ENCODE measurements at places on chromosomes 6 and 20.

GRCh38 chr6:19440531-19440930 lies 396.6 kb upstream of the ID4 start:
- DNase-seq: no peak

DNA sequence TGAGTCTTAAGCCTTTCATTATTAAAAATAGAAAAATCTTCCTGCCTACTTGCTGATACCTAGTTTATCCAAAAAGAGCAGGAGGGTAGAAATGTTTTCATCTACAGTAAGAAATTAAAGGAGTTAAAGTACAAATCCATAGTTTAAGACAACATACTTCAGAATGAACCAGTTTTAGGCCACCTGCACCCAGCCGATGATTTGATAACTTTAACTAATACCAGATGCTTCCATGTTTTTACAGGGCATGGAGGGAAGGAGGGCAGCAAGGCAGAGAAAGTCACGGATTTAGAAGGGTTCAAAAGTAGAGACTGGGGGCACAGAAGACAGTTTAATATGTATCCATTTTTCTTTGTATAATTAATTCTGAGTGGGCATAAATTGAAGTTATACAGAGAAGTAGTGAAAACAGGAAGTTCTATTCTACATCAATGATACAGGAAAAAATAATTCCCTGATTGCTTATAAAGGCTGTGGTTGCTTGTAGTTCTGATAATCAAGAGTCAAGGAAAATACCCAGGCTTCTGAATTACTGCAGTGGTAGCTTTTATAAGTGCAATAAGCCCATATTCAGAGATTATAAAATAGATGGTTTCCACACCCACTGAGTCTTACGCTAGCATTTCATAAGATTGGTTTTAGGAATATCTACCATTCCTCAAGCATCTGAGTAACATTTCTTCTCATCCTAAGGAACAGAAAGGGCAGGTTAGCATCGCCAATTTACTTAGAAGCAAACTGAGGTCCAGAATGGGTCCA lies 72.0 kb downstream of the GMDS start:
- no peak for DNase-seq

DNA sequence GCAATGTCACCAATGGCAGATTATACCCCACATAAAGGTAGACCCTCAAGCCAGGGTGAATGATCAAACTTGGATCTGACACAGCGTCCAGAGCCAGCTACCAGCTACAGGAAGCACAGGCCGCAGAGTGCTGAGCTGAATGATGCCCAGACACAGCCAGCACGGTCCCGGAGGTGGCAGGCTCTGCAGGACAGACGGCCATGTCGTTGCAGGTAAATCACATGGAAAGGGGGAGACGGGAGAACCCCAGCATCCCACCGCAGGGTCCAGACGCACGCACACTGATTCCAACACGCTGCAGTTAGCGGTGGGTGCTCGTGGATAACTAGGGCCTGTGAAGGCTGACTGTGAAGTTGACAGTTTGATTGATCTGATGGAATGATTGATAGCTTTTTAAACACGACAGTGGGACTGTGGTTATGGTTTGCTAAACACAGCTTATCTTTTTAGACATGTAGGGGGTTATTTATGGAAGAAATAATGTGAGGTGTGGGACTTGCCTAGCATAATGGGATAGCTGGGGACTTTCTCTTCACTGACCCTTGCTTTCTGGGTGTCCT lies 228.5 kb downstream of the ERMARD start:
- no peak for DNase-seq

GRCh38 chr6:143734641-143735063 lies 56.9 kb downstream of the PHACTR2 start:
- no peak for DNase-seq

GRCh38 chr6:122007339-122007738 lies 392.1 kb upstream of the HSF2 start:
- no peak for DNase-seq

DNA sequence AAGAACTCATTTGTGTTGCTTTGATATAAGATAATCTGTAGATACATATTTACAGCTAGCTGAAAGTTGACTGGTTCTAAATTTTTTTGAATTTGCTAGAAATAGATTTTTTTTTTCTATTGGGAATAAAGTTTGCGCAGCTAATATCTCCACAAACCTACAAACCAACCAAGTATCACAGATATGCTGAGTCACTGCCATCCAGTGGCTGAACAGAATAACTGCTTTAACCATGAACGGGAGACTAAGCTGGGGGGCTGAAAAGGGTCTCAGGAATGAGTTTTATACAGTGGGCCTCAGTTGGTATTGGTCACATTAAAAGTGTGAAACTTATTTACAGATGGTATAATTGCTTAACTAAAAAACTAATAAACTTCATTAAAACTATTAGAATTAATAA lies 326.7 kb upstream of the CNR1 start:
- DNase-seq: peak; percentile 15

DNA sequence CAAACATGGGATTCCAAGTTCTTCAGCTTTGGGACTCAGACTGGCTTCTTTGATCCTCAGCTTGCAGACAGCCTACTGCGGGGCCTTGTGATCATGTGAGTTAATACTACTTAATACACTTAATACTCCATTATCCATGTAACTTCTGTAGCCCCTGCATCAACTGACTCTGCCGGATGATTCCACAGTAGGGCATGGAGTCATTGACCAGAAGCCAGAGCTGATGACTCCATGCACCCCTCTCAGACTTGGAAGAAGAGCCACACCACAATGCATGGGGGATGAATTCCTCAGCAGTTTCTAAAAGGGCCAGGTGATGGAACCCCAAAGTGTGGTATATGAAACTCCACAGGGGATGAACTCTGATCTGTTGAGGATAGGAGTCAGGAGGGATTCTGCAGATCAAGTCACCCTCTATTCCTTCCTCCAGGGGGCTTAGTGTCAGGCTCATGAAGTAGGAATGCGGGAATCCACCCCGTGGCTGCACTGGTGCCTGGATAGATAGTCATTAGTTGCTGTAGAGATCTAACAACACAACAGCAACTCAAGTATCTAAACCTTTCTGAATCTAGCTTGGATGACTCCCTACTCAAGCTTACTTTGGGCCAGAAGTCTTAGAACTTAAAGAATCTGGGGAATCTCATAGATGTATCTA lies 70.2 kb downstream of the GPR6 start:
- peak; percentile 16 for DNase-seq

GRCh38 chr20:23091721-23092383 lies 5.7 kb upstream of the CD93 start:
- peak; percentile 48 for DNase-seq

- no peak for DNase-seq
Measured at GRCh38 chr20:32534661-32535240, 50.4 kb downstream of the NOL4L start.

DNA sequence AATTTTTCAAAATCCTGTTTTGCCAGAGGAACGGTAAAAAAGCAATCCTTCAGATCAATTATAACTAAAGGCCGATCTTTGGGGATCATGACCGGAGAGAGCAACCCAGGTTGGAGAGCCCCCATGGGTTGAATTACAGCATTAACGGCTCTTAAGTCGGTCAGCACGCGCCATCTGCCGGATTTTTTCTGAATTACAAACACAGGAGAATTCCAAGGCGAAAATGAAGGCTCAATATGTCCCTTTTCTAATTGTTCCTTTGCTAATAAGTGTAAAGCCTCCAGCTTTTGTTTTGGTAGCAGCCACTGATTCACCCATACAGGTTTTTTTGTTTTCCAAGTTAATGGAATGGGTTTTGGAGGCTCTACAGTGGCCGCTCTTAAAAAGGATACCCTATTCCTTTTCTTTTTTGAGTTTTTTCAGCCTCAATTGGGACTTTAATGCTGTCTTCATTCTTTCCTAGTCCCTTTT lies 16.9 kb upstream of the PTCRA start:
- DNase-seq: peak; percentile 78

GRCh38 chr6:170433163-170434116 lies 119.7 kb downstream of the PSMB1 start:
- no peak for DNase-seq

- no peak for DNase-seq
Measured at GRCh38 chr6:1983850-1984249, 261.6 kb downstream of the GMDS start.

- no peak for DNase-seq
Measured at GRCh38 chr6:166073082-166073481, 94.6 kb downstream of the TBXT start.

GRCh38 chr20:440636-441035 lies 21.7 kb downstream of the TBC1D20 start:
- DNase-seq: no peak

- no peak for DNase-seq
Measured at GRCh38 chr6:132361101-132361500, 40.2 kb downstream of the MOXD1 start.

GRCh38 chr6:100343316-100344077 lies 121.2 kb downstream of the SIM1 start:
- peak; percentile 45 for DNase-seq

- DNase-seq: no peak
Measured at GRCh38 chr6:130162421-130162820, 60.3 kb downstream of the SAMD3 start.

- no peak for DNase-seq
Measured at GRCh38 chr6:1099264-1099663, 212.6 kb upstream of the FOXQ1 start.

DNA sequence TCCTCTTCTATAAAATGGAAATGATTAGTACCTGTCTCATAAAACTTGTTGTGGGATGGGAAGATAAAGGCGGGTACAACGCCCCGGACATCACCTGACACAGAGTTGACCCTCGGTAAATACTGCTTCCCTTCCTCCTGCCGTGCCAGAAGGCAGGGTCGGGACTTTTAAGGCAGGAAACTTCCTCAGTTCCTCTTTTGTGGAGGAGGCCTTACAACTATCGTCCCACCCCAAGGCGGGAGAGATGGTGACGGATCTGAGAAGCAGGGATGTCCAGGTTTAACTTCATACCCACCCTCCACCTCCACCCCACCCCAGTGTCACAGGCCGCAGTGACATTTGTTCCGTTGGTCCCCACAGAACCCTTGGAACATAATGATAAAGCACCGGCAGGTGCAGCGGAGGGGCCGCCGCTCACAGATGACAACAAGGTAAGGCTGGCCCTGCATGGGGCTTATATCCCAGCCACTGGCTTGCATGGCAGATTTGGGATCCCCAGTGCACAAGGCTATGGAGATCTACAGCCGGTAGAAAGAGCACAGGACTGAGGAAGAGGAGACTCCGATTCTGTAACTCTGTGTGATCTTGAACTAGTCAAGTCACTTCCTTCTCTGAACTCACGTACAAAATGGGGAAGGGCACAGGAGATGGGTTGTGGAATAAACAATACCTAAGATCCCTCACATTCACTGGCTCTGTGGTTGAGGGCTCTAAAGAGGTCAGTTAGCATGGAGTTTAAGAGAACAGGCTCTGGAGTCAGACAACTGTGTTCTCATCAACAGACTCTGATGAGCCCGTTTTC lies 764 bp downstream of the DNTTIP1 start:
- no peak for DNase-seq

DNA sequence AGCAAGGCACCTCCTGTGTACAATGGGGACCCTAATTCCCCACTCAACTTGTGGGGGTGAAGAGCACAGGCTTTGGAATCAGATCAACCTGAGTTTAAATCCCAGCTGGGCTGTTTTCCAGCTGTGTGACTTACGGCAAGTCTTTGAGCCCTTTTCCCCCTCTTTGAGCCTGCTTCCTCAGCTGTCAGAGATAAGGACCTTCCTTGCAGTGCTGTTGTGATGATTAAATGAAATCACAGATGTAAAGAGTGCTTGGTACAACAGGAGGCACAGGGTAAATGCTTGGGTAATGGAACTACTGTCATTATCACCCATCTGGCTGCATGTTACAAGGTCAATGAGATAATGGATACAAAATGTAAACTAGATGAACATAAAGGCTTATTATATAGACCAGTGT lies 3.2 kb downstream of the SNX21 start:
- DNase-seq: no peak

DNA sequence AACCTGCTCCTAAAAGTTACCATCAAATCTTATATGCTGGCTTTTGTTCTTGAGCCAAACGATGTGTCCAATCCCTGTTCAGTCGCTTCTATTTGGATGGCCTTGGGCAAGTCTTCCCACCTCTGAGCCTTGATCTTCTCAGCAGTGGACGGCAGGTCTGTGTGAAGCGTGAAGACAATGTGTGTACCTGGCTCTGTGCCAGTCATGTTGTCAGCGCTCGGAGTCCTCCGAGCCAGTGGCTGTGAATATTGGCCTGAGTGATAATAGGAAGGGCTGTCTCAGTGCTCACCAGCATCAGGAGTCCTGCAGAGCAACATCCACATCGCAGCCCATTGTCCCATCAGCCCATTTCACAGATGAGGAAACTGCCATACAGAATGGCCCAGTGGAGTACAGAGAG lies 219.0 kb downstream of the CDC5L start:
- DNase-seq: no peak

DNA sequence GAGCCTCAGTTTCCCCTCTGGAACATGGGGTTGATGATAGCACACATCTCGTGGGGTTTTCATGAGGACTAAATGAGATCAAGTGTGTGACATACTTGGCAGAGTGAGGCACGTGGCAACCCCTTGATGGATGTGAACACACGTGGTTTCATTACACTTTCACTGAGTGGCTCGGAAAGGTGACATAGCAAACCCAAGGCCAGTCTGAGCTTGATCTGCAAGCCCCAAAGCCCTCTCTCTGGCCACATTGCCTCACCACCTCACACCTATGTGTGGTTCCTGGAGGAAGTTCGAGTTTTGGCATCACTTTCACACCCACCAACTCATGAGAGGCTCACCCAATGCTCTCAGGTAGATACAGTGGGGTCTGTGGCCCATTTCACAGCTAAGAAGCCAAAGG lies 60.0 kb downstream of the CPNE5 start:
- DNase-seq: no peak

GRCh38 chr20:47306755-47307370 lies 49.6 kb downstream of the ZMYND8 start:
- DNase-seq: no peak

- peak; percentile 57 for DNase-seq
Measured at GRCh38 chr6:143260857-143261256, 189.6 kb downstream of the ADAT2 start.

DNA sequence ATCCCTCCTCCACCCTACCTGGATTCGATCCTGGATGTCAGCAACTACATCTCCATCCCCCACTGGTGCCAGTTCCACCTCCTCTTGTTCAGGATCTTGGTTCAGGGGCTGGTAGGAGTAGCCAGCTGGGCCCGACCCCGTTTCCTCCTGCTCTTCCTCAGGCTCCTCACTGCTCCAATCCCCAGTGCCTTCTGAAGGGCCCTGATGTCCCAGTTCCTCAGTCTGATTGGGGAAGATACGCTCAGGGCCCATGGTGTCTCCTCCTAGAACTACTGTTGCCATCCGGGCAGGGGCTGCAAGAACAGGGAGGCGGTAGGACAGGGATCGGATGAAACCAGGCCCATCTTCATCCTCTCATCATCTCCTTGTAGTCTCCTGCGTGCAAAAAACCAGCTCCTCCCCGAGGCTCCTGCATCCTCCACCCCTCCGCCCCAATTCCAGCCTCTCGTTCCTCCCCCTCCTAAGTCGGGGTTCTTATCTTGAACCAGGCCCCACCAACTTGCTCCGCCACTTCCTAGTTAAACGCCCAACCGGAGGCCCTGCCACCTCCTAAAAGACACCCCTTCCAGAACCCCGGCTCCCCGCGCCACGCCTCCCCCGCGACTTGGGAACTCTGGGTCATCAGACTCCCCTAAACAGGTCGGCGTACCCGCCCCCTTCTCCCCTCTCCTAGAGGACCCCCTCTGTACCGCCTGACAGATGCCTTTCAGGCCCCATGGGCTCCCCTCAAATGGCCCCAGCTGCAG lies 476 bp downstream of the MEA1 start:
- peak; percentile 32 for DNase-seq

Data from mesenchymal stem cell (in vitro differentiated cells and primary cell).